ENCODE measurements at places on chromosomes 12 and 14.
A peak's percentile ranks its signal among the peaks of the same experiment; 100 is the strongest.

DNA sequence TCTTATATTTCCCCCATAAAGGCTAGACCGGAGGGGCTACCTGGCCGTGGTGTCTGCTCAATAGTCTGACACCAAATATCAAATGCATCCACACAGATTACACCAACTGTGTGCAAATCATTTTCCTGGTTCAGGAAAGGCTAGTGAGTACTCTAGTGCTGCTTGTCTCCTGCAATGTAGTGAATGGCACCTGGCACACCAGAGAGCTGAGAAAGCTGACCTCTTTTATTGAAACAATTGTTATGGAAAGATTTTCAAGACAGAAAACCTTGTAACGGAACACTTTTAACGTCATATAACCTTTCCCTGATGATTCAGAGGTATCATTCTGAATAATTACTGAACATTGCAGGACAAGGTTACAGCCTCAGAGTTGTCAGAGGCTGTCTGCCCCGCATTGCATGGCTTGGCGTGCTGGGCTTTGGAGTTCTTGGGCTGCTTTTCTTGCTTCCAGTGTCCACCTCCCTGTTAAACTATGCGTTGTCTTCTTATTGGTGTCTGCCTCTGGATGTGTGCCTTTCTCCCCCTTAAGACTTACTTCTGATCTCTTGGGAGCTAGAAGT lies 40.7 kb upstream of the HDAC7 start:
- DNase-seq: no peak
- H3K4me3 ChIP-seq: no peak overlapping the region
- H3K27me3 ChIP-seq: no peaks in the 10 kb centered on the region
- no peaks in the 10 kb centered on the region for H3K36me3 ChIP-seq
- no peaks in the 10 kb centered on the region for H3K4me1 ChIP-seq
- H3K27ac ChIP-seq: no peak overlapping the region

GRCh38 chr12:108642269-108642870 lies 8.7 kb upstream of the SELPLG start:
- no peak overlapping the region for H3K27ac ChIP-seq
- peaks cover 43% of the 10 kb centered on the region for H3K36me3 ChIP-seq
- no peaks in the 10 kb centered on the region for H3K27me3 ChIP-seq
- H3K4me1 ChIP-seq: peaks cover 36% of the 10 kb centered on the region
- H3K4me3 ChIP-seq: no peak overlapping the region

DNA sequence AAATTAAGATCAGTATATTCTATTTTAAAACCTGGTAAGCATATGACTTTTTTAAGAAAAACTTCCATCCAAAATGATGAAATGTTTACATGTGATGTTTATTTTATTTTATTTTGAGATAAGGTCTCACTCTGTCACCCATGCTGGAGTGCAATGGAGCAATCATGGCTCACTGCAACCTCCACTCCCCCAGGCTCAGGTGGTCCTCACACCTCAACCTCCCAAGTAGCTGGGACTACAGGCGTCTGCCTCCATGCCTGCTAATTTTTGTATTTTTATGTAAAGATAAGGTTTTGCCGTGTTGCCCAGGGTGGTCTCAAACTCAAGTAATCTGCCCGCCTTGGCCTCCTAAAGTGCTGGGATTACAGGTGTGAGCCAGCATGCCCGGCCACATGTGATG lies 141.8 kb downstream of the ZFP36L1 start:
- no peak overlapping the region for H3K27ac ChIP-seq
- H3K36me3 ChIP-seq: no peaks in the 10 kb centered on the region
- no peak for DNase-seq
- H3K27me3 ChIP-seq: no peaks in the 10 kb centered on the region

DNA sequence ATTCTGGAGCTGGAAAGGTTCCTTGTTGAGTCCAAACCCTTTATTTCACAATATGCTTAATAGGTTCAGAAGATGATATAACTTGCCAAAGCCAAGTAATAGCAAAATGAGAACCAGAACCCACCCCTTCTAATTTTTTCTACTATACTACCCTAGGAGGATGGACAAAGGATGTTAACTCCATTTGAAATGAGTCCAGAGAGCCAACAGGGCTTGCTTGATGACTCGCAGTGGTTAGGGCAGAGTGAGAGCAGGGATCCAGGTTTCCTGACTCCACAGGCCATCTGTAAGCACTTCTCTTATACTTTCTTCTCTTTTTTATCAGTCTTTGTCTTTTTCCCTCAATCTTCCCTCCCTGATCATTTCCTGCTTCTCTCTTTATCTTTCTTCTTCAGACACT lies 668.1 kb downstream of the MED13L start:
- H3K27me3 ChIP-seq: no peaks in the 10 kb centered on the region
- H3K4me3 ChIP-seq: no peak overlapping the region
- DNase-seq: no peak
- no peaks in the 10 kb centered on the region for H3K36me3 ChIP-seq
- no peak overlapping the region for H3K27ac ChIP-seq

GRCh38 chr12:109772622-109773321 lies 59.1 kb downstream of the FAM222A start:
- no peaks in the 10 kb centered on the region for H3K27me3 ChIP-seq
- no peaks in the 10 kb centered on the region for H3K36me3 ChIP-seq
- H3K27ac ChIP-seq: no peak overlapping the region
- H3K4me1 ChIP-seq: no peaks in the 10 kb centered on the region

GRCh38 chr14:34018564-34019244 lies 67.8 kb upstream of the EGLN3 start:
- H3K27ac ChIP-seq: no peak overlapping the region
- peaks cover 22% of the 10 kb centered on the region for H3K27me3 ChIP-seq

- H3K4me3 ChIP-seq: no peak overlapping the region
- H3K4me1 ChIP-seq: peaks cover 2% of the 10 kb centered on the region
- H3K27ac ChIP-seq: no peak overlapping the region
- H3K36me3 ChIP-seq: no peaks in the 10 kb centered on the region
- H3K27me3 ChIP-seq: peaks cover 7% of the 10 kb centered on the region
Observed at GRCh38 chr12:49877066-49877465, 26.6 kb downstream of the FAIM2 start.

DNA sequence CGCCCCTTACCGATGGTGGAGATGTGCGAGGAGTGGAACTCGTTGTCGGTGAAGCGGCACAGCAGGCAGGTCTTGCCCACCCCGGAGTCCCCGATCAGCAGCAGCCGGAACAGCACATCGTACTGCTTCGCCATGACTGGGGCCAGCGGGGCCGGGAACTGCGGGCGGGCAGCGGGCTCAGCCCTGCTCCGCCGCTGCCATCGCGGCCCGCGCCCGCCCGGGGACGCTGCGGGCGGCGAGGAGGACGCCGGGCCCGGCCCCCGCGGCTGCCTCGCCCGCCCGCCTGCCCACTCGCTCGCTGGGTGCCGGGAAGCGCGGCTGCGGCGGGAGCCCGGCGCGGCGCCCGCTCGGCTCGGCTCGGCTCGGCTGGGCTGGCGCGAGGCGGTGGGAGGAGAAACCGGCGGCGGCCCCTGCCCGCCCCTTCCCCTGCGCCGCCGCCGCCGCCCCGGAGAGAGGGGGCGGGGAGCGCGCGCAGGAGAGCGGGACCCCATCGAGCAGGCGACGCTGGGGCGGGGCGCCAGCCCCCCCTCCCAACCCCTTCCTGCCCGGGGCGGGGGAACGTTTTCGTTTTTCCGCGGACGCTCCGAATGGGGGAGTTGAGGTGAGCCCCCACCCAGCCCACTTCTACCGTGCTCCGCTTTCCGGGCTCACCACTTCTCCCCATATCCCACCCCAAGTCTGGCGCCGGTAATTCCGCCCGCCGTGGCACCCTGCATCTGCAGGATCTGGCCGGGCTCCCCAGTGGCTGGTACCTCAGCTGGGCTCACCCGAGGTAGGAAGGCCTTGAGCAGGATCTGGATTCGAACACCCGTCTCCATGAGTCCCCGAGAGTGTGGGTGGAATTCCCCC lies at the start of gene RAB15:
RAB15 (minus strand) TSS at position 394 of the 849 bp plus-strand sequence; CDS start at position 134, 260 bp downstream.
- no peak for DNase-seq
- peaks cover 8% of the 10 kb centered on the region for H3K27me3 ChIP-seq
- peaks cover 34% of the 10 kb centered on the region for H3K4me1 ChIP-seq
- peak within 1 kb of the TSS; percentile 83 for H3K4me3 ChIP-seq
- H3K36me3 ChIP-seq: no peaks in the 10 kb centered on the region
- peak within 1 kb of the TSS; percentile 41 for H3K27ac ChIP-seq

DNA sequence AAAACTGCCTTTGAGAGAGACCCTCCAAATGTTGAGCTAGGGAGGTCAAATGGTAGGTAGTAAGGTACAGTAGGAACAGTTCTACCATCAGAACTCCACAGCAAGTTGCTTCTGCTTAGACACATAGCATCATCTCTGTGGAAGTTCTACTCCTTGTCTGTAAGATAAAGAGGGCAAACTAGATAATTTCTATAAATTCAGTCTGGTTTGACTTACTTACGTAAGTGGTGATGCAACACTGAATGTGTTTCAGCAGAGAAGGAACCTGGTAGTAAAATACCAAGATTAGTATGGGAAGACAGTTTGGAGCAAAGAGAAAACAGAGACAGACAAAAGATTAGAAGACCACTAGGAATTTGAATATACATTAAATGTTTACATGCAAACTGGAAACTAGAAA lies 42.0 kb downstream of the KITLG start:
- H3K36me3 ChIP-seq: no peaks in the 10 kb centered on the region
- H3K27ac ChIP-seq: no peak overlapping the region
- H3K4me3 ChIP-seq: no peak overlapping the region
- H3K27me3 ChIP-seq: no peaks in the 10 kb centered on the region

- H3K27ac ChIP-seq: no peak overlapping the region
- H3K27me3 ChIP-seq: no peaks in the 10 kb centered on the region
- peaks cover 2% of the 10 kb centered on the region for H3K36me3 ChIP-seq
Observed at GRCh38 chr14:54659365-54659764, 92.4 kb downstream of the SAMD4A start.
